GM04503 (cell line): ENCODE measurements at places on chromosomes 5 and 9.

GRCh38 chr5:139185589-139185988, 12.6 kb downstream of the SIL1 start:
- no peak for DNase-seq

GRCh38 chr9:77561331-77562018, 86.6 kb downstream of the GNA14 start:
- DNase-seq: no peak

GRCh38 chr9:7348692-7349091, 450.9 kb downstream of the DMAC1 start:
- no peak for DNase-seq

GRCh38 chr5:128762661-128763306, 202.5 kb upstream of the SLC27A6 start:
- no peak for DNase-seq

DNA sequence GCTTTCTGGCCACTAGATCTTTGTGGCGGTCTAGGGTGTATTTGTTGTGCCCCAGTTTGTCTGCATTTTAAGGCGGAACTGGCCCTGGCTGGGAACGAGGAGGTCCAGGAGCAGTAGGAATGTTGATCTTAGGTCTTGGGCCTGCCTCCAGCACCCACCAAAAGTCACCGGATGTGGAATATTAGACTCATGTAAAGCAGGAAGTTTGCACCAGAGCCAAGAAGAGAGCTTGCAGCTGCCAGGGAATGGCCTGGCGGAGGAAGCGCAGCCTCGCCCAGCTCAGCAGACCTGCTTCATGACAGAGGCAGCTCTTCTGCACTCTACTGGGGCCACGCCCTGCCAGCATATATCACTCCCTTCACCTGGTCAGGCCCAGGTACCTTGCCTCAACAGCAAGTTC, 3.3 kb downstream of the GPX3 start:
- DNase-seq: no peak

DNA sequence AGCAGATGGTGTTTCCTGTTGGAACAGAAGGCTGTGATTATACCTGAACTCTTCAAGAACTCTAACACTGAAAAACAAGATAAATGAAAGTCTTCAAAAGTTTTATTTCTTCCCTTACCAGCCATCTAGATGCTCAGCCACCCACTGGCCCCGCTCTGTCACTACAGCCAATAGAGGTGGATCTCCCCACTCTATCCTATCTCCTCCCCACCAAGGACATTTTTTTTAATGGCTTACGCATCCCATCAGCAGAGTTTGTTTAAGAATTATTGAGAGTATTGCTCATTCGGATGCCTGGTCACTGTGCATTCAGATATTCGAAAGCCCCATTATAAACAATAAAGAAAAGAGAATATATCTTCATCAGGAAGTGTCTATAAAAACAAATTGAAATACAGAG, 159.4 kb downstream of the RASEF start:
- no peak for DNase-seq
